ENCODE measurements at places on chromosomes 7 and 10.

DNA sequence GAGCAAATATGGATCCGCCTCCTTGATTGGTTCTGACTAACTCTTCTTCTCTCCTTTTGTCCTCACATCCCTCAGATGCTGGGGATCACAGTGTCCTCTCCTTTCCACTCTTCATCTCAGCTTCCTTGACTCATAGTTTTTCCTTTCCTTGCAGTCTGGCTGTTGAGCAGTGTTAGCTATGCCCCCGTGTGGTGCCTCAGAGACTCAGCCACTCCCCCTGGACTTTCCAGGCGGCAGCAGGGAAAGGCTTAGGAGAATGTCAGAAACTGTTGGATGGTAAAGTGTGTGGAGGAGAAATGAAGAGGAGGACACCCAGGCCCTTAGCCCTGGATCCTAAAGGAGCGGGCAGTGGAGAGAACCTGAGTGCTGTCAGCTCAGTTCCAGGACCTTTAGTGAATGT, 267.5 kb downstream of the CELF2 start:
- DNase-seq = no peak

DNA sequence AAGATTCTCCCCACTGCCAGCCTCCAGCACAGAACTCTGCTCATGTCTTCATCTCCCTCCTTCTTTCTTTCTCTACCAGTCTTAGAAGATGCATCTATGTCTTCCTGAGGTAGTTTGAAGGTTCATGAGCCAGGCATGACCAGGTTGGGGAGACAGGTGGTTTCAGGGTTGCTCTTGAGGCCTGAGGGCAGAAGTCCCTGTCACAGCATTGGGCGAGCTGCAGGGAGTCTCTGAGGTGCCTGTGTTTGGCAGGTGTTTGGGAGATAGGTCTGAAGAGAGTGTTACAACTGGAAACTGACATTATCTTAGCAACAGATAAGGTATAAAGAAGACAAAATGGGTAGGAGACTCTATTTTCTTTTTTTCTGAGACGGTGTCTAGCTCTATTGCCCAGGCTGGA, 18.7 kb downstream of the PRSS2 start:
- DNase-seq = no peak

GRCh38 chr7:28835800-28836199, 122.3 kb downstream of the TRIL start:
- peak; percentile 28 for DNase-seq

DNA sequence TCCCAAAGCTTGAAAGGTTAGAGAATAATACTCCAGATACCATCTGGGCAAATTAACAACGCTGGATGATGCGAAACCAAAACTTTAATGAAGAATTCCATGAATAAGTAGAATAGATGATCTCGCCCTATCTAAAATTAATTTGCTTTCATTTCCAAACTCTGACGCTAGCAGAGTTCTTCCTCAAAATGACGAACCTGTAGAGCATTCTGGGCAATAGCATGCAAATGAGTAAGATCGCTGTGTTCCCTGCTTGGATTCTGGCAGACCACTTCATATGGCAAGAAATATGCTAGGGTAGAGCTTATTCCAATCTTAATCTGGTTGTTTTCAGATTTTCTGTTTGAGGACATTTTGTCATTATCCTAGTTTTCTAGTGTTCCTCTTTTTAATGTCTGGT, 36.1 kb upstream of the SMNDC1 start:
- no peak for DNase-seq

DNA sequence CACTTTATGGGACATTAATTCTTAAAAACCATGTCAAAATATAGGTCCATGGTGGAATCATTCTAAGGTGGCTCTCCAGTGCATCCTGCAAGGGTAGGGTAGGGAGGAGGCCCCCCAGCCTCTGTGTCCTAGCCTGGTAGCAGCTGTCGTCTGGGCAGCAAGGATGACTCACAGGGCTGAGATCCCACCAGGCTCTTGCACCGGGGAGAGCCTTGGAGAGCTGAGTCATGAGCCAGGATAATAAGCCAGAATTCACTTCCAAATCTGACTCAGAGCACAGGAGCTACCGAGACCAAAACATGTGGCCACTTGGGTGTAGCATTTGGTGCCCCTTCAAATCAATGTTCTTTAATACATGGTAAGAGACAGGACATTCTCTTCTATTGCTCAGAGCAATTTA, 298.5 kb downstream of the NEBL start:
- peak; percentile 18 for DNase-seq

- no peak for DNase-seq
Observed at GRCh38 chr10:15603446-15604011, 116.2 kb downstream of the ITGA8 start.

DNA sequence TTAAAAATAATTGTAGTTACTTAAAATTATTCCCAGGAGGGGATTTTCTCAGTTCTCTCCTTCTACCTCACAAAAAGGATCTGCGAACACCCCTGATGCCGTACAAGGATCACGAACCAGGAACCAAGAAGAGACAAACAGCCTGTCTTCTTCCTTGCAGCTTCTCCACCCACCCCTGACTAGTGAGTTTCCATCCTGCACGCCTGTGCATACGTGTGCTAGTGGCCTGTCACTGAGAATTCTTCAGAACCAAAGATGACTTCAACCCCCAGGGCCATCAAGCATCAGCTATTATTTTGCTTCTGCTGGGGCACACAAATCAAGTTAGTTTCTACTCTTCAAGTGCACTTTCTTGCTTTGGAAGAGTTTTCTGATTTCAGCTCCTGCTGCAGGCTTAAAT, 175.5 kb upstream of the KLF6 start:
- DNase-seq = no peak

GRCh38 chr7:136976504-136977251, 108.2 kb downstream of the CHRM2 start:
- no peak for DNase-seq

DNA sequence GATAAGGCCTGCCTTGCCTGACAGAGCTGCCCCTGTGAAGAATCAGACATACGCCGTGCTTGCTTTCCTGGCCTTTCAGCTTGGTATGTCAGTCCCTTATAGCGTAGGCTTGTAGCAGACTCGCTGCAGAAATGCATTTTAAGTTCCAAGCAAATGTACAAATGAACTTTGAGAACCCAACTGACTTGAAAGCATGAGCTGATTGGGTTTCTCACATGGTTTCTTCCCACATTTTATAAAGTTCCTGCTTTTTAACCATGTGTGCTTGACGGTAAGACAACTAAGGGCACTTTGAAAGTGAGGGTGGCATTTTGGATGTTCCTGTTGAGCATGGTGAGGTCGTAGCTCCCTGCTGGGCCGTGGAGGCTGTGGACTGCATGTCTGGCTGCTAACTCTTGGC, 62.6 kb downstream of the CCNY start:
- DNase-seq = no peak

- DNase-seq = no peak
Observed at GRCh38 chr10:4120096-4120853, 335.3 kb upstream of the KLF6 start.

DNA sequence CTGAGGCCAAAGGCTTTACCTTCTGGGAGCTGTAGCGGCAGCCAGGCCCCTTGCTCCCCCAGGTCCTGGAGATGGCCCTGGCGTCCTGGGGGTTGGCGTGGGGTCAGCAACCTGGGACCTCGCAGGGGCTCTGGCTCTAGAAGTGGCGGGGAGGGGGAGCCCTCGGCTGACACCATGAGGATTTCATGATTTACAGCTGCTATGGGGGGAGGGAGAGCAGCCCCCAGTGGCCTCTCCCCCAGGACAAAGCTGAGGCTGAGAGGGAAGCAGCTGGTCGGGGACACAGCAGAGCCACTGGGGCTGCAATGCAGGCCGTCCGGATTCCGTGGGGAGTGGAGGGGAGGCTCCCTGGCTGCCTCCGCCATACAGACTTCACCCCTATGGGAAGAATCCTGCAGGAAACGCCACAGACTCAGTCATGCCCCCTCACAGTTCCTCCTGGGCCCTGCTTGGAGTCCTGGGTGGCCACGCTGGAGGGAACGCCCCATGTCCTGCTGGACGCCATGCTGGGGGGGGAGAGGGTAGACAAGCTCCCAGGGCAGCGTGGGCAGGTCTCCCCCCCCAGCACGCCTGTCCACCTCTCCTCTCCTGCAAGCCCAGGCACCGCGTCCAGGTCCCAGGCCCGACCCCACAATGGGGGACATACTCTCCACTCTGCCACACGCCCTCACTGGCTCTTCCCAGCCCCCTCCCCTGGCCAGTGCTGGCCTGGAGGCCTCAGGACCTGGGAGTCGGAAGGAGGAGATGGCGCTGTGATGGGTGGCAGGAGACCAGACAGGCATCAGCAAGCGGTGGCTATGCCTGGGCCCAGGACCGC, 243.6 kb downstream of the ELFN1 start:
- DNase-seq = no peak

- DNase-seq = peak; percentile 65
Observed at GRCh38 chr7:25716421-25716820, 435.6 kb upstream of the NFE2L3 start.

GRCh38 chr10:15370856-15371701, at the start of gene FAM171A1:
Gene FAM171A1, minus strand, starts transcription at chr10:15371289. Its CDS starts 237 bp downstream, at chr10:15371052.
- DNase-seq = no peak

- DNase-seq = no peak
Observed at GRCh38 chr7:122433765-122434164, 129.2 kb upstream of the FEZF1 start.

DNA sequence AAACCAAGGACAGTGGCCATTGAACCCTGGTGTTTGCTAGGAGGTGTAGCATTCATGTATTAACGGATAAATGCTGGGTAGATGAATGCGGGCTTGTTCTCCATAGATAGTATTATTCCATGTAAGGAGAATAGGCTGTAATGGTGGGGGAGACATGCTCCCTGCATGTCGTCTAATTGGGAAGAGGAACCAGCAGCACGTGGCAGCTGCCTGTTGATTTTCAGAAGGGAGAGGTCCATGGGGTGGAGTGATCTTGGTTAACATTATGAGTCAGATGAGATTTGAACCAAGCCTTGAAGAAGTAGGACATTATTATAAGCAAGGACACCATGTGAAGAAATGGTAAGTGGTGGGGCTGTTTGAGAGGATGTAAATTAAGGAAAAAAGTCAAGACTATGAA, 112.5 kb downstream of the WNT2 start:
- DNase-seq = no peak

DNA sequence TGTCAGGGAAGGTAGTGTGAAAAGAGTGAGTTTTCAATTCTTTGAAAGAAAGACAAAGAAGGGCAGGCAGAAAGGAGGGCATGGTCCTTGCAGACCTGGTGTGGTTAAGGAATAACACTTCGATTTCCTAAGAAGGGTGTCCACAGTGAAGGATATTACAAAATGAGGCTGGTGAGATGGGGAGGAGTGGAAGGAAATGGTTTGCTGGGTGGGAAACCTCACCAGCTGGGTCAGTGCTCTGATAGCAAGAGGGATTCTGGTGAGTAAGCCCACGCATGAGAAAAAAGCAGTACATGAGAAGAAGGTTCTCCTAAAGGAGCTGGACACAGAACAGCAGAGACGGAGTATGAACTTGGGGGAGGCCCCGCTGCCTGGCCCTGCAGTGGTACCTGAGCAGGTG, 230.6 kb upstream of the PLXNA4 start:
- no peak for DNase-seq

GRCh38 chr10:43177595-43177994, 39.4 kb downstream of the CSGALNACT2 start:
- no peak for DNase-seq

GRCh38 chr10:79130846-79131245, 62.1 kb downstream of the ZMIZ1 start:
- DNase-seq = no peak

Measured in HS-5 (cell line).